ENCODE measurements at places on chromosomes 1 and 21.

DNA sequence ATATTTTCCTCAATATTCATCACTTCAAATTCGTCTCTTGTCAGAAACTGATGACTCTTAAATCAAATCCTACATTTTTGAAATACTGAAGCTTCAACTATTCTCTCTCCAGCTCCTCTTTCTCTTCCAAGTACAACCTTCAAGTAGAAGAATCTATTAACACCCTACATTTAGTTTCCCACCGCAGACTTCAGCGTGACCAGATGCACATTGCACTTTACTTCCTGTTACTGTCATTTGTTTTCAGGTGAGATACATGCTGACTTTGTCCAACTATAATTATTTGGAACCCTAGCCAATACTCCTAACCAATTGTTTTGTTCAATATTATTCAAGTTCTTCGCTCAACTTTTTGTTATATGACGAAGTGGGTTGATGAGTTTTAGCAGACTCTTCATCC, 116.0 kb downstream of the MRPL39 start:
- DNase-seq = no peak

DNA sequence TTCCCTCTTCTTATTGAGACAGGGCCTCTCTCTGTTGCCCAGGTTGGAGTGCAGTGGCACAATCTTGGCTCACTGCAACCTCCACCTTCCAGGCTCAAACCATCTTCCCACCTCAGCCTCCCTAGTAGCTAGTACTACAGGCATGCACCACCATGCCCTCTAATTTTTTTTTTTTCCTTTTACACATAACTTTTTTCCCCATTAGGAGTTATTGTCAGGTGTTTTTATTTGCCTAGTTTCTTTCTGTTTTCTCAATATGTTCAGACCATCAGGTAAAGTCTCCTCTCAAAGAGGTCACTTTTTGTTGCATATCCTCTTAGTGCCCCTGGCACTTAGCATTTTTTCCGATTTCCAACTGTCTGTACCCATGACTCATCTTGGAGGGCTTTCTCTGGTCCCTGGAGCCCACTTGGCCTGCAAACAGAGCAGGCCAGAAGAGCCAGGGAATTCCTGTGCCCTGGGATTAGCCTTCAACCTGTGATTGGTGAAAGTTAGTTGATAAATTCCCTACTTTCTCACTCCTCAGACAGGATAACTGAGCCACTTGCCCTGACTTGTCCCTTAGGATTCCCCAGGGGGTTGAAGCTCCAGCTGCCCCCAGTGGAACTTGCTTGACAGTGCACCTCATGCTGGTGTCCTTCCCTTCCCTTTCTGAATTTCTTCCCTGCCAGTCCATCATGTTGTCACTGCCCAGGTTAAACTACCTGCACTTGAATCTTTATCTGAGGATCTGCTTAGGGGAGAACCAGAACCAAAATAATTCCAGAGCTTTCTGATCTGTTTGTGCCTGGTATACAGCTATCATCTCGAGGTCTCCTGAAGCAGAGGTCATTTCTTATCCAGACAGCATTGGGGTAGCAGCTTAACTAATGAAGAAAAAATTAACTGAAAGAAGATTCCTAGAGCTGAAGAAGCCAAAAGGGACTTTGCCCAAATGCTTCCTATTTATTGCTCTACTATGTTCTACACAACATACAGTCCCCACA, 2.4 kb downstream of the NTPCR start:
- no peak for DNase-seq

- DNase-seq = no peak
Observed at GRCh38 chr1:222912730-222913129, 97.9 kb downstream of the DISP1 start.

DNA sequence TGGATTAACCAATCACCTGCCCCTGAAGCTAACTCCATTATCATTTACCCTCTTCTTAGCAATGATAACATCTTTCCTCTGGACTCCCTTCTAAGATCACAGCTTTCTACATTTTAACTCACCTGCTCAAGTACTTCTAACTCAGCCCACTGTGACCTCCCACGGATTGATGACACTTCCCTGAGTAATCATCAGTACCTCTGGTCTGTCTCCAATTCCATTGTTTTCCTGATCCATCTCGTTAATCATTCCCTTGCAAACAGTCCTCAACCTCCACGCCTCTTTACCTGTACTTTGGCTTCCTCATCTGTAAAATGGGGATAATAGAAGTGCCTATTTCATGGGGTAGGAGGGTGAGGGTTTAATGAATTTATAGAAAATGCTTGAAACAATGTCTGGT, 195.3 kb upstream of the APP start:
- DNase-seq = no peak

DNA sequence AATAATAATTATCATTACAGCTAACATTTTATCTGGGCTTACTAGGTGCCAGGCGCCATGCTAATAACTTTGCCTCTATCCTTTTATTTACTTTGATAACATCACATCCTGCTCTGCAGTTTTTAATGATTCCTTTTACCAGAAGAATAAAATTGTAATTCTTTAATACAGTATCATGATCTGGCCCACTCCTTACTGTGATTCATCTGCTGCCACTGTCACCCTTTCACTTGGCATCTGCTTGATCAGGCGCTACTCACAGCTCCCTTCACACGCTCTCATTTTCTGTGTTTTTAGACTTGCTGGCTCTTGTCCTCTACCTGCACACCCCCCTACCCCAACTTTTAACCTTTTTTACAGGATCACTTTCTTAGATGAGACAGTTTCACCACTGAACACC, 167.5 kb downstream of the NTMT2 start:
- no peak for DNase-seq

- DNase-seq = no peak
Observed at GRCh38 chr1:113118266-113118665, 45.3 kb downstream of the LRIG2 start.

- no peak for DNase-seq
Observed at GRCh38 chr21:15442743-15443469, 286.9 kb upstream of the USP25 start.

- no peak for DNase-seq
Observed at GRCh38 chr1:119768778-119769177, at the start of gene HMGCS2. TSS of gene HMGCS2 (minus strand) at chr1:119768905. CDS start at chr1:119768844, 61 bp downstream.
